HT1080 (cell line): ENCODE measurements at places on chromosomes 7 and 10. TPM values are rescaled to one million over a fixed set of nuclear protein-coding genes. Genes with fewer than 3 reads are reported as not detected.
A peak's percentile ranks its signal among the peaks of the same experiment; 100 is the strongest.

OR2A42 gene
- not detected in 2 replicates for total RNA-seq

DNA sequence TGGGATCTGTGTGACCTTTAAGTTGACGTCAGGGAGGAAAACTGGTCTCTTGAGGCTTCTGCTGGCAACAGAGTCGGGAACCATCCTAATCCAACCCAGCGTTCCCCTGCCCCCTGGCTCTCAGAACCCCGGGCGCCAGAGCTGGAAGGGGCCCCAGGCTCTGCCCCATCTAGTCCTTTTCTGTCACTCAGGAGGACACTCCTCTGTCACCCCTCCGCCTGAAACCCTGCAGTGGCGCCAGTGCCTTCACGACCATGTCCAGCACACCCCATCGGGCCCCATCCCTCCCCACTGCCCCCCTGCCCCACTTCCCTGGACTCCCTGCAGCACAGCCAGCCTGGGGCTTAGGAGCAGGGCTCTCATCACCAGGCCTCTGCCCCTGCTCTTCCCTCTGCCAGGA lies 39.1 kb downstream of the COL13A1 start:
- DNase-seq, result no peak

GRCh38 chr7:12712236-12712635 lies 24.8 kb downstream of the ARL4A start:
- no peak for DNase-seq

KNDC1 gene
- total RNA-seq, result not detected in 2 replicates

- DNase-seq, result peak; percentile 66
These were observed 74.1 kb downstream of the DNAH11 start for GRCh38 chr7:21616796-21617436.

GRCh38 chr7:155382802-155383171 lies 75.1 kb upstream of the EN2 start:
- no peak for DNase-seq

DNA sequence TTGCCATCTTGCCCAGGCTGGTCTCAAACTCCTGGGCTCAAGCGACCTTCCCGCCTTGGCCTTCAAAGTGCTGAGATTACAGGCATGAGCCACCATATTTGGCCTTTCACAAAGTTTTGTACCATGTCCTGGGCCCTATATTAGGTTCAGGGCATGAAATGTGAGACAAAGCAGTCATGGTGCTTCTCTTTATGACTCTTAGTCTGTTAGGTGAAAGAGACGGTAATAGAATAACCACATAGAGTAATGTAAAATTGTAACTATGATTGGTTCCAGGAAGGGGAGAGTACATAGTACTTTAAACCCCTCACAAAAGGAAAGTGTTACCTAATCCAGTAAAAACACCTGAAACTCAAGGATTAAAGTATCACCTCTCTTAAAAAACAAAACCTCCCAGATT lies 144.7 kb downstream of the SPAG6 start:
- DNase-seq, result no peak

GRCh38 chr10:131024259-131025131 lies 287.0 kb downstream of the TCERG1L start:
- no peak for DNase-seq

SEMA3A gene
- total RNA-seq, result 7.9 and 8.6 TPM in 2 replicates

SLC29A3 gene
- 1.4 and 1.6 TPM in 2 replicates for total RNA-seq

- DNase-seq, result no peak
These were observed 125.7 kb downstream of the ADCY1 start for GRCh38 chr7:45699726-45700390.

- DNase-seq, result no peak
These were observed 16.3 kb upstream of the HNRNPH3 start for GRCh38 chr10:68315582-68315981.

ATOH7 gene
- not detected in 2 replicates for total RNA-seq

- no peak for DNase-seq
These were observed 571.8 kb downstream of the TCERG1L start for GRCh38 chr10:130739757-130740145.

HMX2 gene
- total RNA-seq, result 0.06 TPM in 1 of 2 replicates, not detected in the other

DNA sequence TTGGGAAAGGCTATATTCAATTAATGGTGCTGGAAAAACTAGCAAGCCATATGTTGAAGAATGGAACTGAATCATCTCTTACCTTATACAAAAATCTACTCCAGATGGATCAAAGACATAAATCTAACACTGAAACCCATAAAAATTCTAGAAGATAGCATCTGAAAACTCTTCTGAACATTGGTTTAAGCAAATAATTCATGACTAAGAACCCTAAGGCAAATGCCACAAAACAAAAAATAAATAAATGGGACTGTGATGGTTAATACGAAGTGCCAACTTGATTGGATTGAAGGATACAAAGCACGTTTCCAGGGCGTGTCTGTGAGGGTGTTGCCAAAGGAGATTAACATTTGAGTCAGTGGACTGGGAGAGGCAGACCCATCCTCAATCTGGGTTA lies 1130.0 kb downstream of the DNAJB9 start:
- DNase-seq, result no peak

DNA sequence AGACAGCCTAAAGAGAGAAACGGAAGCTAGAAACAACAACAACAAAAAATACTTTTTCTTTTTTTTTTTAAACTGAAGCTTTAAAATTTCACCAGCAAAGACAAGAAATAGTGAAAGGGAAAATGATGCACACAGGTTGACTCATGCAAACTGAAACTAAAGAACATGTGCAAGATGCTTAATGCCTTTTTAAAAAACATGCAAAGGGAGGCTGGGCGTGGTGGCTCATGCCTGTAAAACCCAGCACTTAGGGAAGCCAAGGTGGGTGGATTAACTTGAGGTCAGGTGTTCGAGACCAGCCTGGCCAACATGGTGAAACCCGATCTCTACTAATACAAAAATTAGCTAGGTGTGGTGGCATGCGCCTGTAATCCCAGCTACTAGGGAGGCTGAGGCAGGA lies 15.1 kb upstream of the CUBN start:
- peak; percentile 22 for DNase-seq

GRCh38 chr7:159104188-159104920 lies 40.3 kb downstream of the VIPR2 start:
- no peak for DNase-seq

ZP3 gene
- total RNA-seq, result 0.94 and 2.5 TPM in 2 replicates

- no peak for DNase-seq
These were observed 79.0 kb downstream of the EXOC4 start for GRCh38 chr7:133331861-133332260.

CRHR2 gene
- not detected in 2 replicates for total RNA-seq
